ENCODE measurements at places on chromosomes 1 and 21.
A peak's percentile ranks its signal among the peaks of the same experiment; 100 is the strongest.

DNA sequence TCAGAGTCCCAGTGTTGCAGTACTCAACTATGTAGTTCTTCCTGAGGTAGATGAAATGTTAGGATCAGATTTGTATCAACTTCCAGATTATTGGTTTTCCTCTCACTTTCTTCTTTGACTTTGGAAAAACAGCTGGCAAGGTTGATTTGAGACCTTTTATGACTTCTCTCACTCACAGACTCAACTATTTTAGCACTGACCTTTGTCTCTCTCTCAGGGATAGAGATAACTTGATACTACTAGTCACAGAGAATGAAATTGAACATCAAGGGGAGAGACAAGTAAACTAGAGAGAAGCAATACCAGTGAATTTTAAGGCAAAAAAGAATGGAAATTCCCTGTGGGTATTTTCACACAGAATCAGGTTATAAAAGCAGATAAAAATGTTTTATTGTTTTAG, 159.7 kb upstream of the B3GALT2 start:
- DNase-seq, result no peak

DNA sequence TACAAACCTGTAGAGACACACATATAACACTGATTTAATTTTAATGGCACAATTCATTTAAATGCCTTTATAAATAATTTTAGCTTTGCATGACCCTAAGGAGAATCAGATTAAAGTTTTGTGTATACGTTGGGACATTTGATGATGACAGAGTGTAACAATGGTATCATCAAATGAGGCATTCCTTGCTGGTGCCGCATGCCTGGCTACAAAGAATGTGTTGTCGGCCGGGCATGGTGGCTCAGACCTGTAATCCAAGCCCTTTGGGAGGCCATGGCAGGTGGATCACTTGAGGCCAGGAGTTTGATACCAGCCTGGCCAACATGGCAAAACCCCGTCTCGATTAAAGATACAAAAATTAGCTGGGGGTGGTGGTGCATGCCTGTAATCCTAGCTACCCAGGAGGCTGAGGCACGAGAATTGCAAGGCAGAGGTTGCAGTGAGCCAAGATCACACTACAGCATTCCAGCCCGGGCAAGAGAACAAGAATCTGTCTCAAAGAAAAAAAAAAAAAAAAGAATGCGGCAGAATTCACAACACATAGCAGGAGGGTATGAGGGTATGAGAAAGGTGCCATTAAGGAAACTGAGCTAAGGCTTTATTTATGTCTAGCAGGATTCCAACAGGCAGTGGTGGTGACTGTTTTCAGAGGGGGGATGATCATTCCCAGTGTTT, 58.9 kb downstream of the PTPN14 start:
- peak; percentile 56 for DNase-seq

- DNase-seq, result no peak
These were observed 5.2 kb downstream of the INSRR start for GRCh38 chr1:156853761-156854160.

DNA sequence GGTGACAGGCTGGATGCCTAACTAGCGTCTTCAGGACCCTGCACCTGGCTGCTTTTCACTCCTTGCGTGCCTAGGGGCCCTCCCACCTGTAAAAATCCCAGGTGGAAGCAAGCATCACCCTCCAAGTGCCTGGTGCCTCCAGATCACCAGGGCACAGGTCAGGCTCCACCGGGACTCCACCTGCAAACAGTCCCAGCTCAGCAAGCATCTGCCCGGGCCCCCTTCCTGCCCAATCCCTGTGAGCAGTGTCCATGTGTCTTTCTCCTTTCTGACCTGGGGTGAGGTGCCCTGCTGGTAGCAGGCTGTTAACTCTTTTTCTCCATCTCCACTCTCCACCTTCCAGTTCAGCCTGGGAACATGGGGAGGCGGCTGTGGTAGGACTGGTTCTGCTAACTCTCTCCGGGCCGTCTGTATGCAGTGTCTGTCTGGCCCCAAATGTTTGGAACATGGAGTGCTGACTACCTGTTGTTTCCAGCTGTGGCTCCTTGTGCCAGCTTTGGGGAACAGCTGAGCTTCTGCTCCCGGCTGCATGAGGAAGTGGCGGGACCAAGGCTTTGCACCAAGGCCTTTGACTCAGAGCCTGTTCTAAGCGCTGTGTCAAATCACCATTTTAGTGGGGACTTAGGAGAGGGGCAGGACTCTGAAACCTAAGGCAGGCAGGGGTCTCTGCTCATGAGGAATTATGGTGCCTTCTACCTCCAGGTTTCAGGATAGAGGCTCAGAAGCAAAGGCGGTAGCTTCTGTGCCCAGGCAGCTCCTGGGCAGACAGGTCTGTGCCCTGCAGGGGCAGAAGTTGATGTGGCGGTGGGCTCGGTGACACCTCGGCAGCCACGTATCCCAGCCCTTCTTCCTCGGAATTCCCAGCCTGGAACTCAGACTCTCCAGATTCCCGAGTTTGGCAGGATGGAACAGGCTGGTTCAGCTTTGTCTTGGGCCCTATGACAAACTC, 5.5 kb downstream of the GPR137B start:
- DNase-seq, result no peak

DNA sequence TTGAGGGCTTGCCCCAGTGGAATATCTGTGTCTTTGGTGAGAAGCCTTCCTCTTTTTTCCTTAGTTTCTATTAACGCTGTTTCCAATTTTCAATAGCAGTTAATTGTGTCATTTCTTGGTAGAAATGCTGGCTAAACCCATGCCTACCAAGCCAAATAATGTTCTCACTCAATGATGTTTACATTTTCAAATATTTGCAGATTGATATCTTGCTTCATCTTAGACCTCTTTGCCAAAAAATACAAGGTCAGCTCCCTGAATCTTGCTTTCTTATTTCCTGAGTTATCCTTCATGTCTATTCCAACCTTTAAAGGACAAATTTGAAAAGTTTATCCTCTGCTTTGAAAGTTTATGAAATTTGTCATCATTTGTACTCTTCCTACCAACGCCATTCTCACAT, 5.1 kb downstream of the KCNJ15 start:
- no peak for DNase-seq

DNA sequence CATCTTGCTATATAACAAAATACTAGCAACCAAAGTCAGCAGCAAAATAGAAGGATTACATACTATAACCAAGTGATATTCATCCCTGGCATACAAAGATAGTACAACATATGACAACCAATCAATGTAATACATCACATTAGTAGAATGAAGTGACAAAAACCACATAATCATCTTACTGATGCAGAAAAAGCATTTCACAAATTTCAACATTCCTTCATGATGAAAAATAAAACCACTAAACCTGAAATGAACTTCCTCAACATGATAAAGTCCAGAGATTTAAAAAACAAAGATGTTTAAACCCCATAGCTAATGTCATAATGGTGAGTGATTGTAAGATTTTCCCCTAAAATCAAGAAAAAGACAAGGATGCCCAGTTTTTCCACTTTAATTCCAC, 18.6 kb downstream of the RO60 start:
- DNase-seq, result no peak

DNA sequence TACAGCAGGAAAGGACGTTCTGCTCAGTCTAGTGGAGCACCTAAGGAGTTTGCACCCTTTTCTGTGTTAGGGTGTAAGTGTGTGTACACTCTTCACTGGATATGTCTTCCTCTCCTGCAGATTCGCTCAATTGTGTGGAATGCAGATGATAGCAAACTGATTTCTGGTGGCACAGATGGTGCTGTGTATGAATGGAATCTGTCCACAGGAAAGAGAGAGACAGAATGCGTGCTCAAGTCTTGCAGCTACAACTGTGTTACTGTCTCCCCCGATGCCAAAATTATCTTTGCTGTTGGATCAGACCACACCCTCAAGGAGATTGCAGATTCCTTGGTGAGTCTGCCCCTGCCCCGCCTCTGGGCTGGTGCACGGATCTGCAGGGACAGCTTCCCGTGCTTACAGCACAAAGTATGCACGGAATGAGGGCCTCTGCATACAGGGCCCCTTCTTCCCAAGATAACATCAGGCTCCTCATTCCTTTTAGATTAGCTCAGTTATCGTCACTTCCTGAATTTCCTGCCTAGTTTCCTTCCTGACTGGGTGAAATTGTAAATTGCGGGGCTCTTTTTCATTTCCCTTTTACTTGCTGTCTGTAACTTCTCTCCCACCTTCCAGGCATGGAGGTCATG, 34.6 kb downstream of the CFAP57 start:
- DNase-seq, result peak; percentile 94

DNA sequence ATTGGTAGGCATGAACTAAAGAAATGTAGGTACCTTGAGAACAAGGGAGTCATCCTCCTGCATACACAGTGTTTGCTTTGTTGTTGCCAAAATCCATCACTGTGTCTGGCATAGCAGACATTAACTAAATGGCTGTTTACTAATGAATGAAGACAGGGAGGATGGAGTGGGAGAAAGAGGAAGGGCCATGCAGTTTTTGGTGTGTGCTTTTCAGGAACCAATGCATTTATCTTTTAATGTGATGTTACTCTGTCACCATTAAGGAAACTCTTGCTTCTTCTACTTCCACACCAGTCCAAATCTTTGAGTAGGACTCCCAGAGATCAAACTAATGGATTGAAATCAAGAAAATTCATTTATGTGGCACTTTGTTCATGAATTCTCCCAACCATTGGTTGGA, 55.6 kb upstream of the DUSP10 start:
- no peak for DNase-seq

- DNase-seq, result no peak
These were observed 15.1 kb downstream of the SH2D2A start for GRCh38 chr1:156801409-156802121.

DNA sequence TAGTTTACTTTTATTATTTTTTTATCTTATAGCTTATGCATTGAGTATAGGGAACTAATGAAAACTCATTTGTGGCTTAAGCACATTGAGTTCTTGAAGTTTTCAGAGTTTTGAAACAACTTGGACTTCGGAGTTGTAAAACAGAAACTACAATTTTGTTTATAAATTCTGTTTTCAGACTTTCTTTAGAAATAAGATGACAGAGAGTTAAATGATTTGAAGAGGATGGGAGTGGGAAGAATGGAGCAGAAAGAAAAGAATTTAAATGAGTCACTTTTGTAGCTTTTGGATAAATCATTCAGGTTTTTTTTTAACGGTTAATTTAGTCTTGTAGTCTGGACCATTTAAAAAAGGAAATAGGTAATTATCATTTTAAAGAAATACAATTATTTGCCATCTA, 32.3 kb downstream of the INKA2 start:
- no peak for DNase-seq

DNA sequence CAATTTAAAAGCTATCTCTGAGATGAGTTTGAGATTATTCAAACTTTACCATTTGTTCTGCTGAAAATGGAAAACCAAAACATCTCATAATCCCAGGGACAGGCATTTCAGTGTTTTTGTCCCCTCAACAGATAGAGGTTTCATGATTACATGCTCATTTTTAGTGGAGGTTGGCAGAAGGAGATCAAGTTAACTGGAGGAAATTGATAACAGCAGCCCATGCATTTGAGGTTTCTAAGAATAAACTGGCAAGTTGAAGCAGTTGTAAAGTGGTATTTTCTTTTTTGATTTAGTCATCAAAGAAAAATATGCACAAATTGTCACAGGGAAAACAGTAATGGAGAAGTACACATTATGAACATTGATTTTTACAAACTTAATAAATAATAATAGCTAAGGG, 205.8 kb downstream of the PLA2G4A start:
- no peak for DNase-seq

GRCh38 chr1:23718482-23718881, 24.8 kb upstream of the ELOA start:
- DNase-seq, result peak; percentile 61

- DNase-seq, result no peak
These were observed 376.9 kb downstream of the GPATCH2 start for GRCh38 chr1:217253985-217254384.

GRCh38 chr21:33569991-33570390, 18.5 kb downstream of the DONSON start:
- DNase-seq, result peak; percentile 50

DNA sequence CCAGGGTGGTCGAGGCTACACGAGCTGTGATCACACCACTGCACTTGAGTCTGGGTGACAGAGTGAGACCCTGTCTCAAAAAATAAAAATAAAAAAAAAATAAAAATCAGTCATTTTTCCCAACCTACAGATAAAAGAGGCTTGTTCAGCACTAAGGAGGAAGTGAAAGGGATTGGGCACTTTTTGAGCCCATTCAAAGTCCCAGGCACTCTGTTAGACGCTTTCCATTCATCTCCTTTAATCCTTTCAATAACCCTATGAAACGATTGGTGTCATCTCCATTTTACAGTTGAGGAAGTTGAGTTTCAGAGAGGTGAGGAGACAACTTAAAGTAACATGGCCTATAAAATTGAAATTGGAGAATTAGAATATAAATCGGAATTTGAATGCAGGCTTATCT, 10.4 kb upstream of the AGO4 start:
- no peak for DNase-seq

DNA sequence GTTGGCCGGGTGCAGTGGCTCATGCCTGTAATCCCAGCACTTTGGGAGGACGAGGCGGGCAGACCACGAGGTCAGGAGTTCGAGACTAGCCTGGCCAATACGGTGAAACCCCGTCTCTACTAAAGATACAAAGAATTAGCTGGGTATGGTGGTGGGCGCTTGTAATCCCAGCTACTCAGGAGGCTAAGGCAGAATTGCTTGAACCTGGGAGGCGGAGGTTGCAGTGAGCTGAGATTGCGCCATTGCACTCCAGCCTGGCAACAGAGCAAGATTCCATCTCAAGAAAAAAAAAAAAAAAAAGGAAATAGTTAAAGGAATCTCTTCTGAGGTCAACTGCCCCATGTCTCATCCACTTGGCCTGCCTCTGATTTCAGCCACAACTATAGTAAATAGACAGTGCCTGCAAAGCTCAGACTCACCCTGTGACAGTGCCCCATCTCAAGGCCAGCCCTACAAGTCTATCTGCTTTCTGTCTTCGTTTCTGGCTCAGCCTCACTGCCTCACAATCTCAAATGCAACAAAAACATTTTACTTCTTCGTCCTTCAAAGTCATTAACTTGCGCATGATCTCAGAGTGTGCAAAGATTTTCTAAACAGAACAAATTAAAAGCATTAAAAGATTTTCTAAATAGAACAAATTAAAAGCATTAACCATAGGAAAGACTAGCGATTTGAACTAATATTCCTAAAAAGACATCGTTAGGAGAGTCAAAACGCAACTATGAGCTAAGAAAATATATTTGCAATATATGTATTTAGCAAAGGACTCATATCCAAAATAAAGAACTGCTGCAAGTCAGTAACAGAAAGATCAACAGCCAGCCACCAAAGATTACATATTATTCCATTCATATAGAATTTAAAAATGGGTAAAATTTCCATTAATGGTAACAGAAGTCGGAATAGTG, 65.0 kb upstream of the PRDX6 start:
- no peak for DNase-seq

GRCh38 chr1:78678324-78678723, 28.7 kb downstream of the IFI44 start:
- no peak for DNase-seq

- no peak for DNase-seq
These were observed 293.3 kb upstream of the NR5A2 start for GRCh38 chr1:199734186-199734585.

All from ACHN (cell line).